ENCODE measurements at places on chromosomes 16 and 17. TPM values are rescaled to one million over a fixed set of nuclear protein-coding genes. Genes with fewer than 3 reads are reported as not detected.

DNA sequence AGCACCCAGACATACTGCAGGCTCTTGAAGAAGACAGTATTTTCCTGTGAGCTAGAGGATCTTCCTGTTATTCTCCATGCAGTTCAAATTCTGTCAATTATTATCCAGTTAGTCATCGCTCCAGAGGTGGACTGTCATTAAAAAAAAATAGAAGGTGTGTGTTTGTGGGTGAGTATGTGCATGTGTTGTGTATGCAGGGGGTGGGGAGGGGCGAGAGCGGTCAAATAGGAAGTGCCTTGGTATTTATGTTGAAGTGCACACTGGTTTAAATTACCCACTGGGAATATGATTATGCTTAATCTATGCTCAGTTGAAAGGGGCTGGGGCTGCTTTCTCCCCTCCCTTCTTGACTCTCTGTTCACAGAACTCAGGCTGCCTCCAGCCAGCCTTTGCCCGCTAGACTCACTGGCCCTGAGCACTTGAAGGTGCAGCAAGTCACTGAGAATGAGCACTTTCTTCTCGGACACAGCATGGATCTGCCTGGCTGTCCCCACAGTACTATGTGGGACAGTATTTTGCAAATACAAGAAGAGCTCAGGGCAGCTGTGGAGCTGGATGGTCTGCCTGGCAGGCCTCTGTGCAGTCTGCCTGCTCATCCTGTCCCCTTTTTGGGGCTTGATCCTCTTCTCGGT, at the start of gene HSD17B2:
Gene HSD17B2, plus strand, starts transcription at position 273 of the 632 bp plus-strand sequence. Its CDS starts 172 bp downstream, at position 445.
- DNase-seq, result no peak

DNA sequence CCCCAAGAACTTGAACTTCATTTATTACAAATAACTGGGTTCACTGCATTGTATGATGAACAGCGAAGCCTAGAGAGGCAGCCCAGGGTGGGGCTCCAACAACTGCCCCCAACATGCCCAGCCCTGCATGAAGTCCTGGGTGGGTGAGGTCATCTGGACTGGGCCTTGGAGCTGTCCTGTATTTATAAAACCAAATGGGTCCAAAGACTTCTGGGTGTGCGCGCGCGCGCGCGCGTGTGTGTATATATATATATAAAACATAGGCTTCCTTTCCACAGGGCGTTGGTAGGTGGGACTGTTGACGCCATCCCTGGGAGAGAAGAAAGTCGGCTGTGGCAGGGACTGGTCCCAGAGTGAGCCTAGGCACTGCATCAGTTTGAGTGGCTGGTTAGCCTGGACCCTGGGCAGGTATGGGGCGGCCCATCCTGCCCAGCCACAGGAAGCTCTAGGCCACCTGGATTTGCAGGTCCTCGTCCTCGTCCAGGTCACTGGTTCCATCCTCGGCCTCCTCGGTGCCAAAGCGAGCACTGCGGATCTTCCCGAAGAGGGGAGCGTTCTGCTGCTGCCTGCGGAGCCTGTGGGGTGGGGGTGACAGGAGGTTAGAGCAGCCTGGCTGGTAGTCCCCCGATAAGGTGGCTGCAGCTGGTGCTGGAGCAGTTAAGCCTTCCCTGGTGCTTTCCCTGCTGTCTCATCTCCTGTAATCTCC, 23.9 kb downstream of the CCDC102A start:
- DNase-seq, result no peak

GRCh38 chr17:59617156-59617732, 2.5 kb upstream of the CLTC start:
- no peak for DNase-seq

The NEK8 gene
- total RNA-seq, result 3.4 TPM

Data from activated CD4-positive, alpha-beta memory T cell treated with anti-CD3 and anti-CD28 coated beads for 36 hours (primary cell).